Stimulated activated CD4-positive, alpha-beta T cell treated with anti-CD3 and anti-CD28 coated beads, Interleukin-12 subunit alpha, Interleukin-12 subunit beta, amount 100 ng/mL, for 48 hours (primary cell): ENCODE measurements at places on chromosomes 7 and 10.

GRCh38 chr7:134108802-134109201 lies 18.3 kb upstream of the LRGUK start:
- no peak for DNase-seq

GRCh38 chr10:71545001-71545400 lies 148.3 kb downstream of the CDH23 start:
- DNase-seq, result no peak

- no peak for DNase-seq
These were observed 109.1 kb downstream of the SEPTIN7 start for GRCh38 chr7:35909870-35910357.

DNA sequence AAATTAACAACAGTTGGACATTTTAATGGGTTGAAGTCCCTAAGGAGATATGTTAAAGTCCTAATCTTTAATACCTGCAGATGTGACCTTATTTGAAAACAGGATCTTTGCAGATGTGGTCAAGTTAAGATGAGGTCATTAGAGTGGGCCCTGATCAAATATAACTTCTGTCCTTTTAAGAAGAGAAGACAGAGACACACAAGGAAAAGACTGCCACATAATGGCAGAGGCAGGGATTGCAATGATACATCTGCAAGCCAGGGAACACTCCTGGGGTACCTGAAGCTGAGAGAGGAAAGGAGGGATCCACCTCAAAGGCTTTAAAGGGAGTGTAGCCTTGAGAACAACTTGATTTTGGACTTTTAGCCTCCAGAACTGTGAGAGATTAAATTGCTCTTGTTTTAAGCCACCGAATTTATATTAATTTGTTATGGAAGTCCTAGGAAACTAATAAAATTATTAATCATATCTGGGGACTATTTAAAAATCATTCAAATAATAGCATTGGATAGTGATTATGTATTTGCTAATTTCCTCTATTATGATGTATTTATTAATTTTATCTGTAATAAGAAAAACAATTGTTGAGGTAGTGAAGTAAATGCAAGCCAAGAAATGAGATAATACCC lies 700.0 kb upstream of the PCDH15 start:
- no peak for DNase-seq

GRCh38 chr7:30612658-30613265 lies 18.1 kb downstream of the GARS1 start:
- peak; percentile 12 for DNase-seq
